Right ventricle myocardium inferior (tissue), 1 donor: ENCODE measurements at places on chromosomes 4 and X. TPM values are rescaled to one million over a fixed set of nuclear protein-coding genes. Genes with fewer than 3 reads are reported as not detected.
A peak's percentile ranks its signal among the peaks of the same experiment; 100 is the strongest.

Gene DDX53
- not detected for total RNA-seq

Gene CFAP97
- 11.3 TPM for total RNA-seq

Gene USP17L15
- not detected for total RNA-seq

Gene SYNPO2
- 206 TPM for total RNA-seq

Gene CT45A2
- not detected for total RNA-seq

Gene KIF4A
- total RNA-seq: 0.84 TPM

Gene MEPE
- not detected for total RNA-seq

Gene WDR17
- 0.43 TPM for total RNA-seq

Gene RNF150
- 56.1 TPM for total RNA-seq

GRCh38 chr4:8016527-8016926 lies 76.9 kb upstream of the AFAP1 start:
- peak; percentile 15 for DNase-seq

DNA sequence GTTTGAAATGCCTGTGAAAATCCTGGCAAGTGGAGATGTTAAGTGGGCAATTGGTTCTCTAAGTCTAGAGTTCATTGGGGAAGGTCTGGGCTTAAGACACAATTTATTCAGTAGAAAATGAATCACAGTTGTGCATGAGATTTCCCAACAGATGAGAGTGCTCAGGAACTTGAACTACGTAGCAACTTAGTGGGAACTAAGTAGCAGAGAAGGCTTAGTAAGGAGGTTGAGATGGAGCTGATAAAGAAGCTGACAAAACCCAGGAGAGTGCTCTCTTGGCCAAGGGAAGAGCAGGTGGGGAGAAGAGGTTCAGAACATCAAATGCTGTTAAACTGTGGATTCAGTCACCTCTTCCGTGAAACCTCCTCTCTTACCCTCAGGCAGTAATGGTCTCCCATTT lies 33.0 kb downstream of the AFF1 start:
- DNase-seq: no peak

- no peak for DNase-seq
Observed at GRCh38 chr4:26204249-26204825, 116.5 kb upstream of the RBPJ start.

GRCh38 chr4:30535255-30535654 lies 184.9 kb upstream of the PCDH7 start:
- no peak for DNase-seq

GRCh38 chr4:168723020-168723419 lies 226.2 kb downstream of the PALLD start:
- no peak for DNase-seq

DNA sequence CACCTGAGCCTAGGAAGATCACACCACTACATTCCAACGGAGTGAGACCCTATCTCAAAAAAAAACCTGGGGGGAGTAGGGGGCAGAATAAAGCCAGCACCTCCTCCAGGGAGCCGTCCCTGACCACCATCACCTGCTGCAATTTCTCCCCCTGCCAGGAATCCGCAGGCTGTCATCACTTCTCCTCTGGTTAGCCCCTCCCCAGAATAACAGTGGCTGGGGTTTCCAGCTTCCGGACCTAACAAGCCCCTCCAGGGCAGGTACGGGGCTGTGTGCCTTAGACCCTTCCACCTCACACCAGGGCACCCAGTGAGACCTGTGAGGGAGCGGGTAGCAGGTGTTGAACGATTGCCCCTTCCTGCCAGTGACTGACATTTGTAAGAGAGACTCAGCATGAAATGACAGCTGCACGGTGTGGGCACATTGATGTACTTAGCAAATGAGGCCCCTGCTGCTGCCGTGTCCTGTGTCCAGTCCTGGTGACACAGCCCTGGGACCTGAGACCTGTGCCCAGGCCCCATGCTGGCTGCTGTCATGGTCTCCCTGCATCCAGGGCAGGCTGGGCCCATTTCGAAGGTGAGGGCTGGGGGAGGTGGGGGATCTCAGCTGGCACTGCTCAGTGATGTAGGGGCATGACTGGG lies 6.7 kb upstream of the WFS1 start:
- no peak for DNase-seq

DNA sequence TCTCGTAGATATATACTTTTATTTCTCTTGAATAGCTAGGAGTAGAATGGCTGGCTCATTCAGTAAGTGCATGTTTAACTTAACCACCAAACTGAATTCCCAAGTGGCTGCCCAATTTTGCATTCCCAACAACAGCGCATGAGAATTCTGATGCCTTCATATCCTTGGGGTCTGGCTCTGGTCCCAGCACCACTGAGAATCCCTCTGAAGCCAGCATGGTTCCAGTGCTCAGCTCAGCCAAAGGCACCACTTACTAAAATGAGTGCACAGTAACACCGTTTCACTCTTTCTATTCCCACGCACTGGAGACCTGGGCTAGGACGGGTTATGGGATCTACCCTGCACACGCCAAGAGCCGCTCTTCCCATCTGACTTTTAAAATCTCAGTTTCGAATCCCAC lies 60.4 kb downstream of the CASP3 start:
- DNase-seq: no peak

DNA sequence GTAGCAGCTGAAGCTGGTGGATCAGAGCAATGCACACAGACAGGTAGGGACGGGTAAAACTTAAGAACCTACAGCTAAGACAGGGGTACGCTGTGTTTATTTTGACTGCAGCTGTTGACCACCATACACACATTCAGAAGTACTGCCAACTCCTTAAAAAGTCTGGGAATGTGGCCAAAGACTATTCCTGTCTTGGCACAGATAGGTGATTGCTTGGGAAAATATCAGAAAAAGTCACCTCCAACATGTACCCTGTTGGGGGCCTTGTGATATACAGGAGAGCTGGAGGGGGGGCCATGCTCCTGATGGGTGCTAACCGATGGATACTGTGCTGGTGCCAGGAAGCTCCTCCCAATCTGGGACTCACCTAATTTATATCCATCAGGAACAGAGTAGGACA lies 121.2 kb downstream of the VCX2 start:
- peak; percentile 32 for DNase-seq

DNA sequence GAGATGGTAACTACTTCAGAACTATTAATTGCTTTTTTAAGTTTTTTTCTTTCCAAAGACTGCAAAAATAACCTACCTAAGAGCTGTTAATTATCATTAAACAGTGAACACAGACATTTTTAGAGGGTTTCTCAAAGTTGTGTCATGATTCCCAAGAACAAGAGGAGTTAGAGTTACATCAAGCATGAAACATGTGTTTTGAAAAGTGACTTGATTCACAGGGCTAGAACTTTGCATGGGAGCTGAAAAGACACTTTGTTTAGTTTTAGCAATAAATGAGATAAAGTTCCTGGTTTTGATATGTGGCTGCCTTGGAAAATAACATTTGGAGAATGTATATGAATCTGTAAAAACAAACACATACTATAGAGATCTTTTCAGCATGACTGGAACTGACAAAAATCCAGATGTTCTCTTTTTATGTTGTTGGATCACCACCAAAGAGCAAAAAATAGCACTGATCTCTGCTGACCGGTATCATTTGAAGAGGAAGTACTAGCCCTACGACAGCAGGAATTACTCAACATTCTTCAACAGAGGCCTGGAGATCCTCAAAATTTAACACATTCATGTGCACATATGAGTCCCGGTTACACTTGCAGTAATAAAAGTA lies 173.0 kb upstream of the PCDH18 start:
- no peak for DNase-seq

- no peak for DNase-seq
Observed at GRCh38 chrX:84336646-84337045, 148.6 kb upstream of the RPS6KA6 start.

GRCh38 chrX:9847071-9847470 lies 60.8 kb downstream of the SHROOM2 start:
- no peak for DNase-seq

DNA sequence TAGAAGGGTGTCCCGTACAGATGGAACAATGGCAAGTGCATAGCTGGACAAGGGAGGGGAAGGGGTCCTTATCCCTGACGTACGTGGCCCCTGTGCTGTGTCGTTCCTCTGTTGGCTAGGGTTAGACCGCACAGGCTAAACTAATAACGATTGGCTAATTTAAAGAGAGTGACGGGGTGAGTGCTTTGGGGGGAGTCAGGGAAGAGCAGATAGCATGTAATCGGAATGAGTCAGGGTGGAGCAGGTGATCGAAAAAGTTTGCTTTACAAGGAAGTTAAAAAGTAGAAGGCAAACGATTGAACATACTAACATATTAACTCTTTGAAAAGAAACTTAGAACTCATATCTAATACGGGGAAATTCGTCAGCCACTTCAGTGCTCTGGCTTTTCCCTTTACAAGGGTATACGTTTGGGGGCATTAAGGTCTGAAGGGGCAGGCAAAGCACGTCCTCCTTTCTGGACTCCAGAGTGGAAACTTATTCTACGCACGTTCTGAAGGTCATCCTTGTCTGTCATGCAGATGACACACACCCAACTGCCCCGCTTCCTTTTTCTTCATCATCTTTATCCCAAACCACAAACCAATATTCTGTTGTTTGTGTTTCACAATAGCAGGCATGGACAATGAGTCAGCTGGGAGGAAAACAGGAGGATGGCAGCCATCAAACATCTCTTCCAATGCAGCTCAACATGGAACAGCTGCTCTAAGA lies 10.2 kb upstream of the CRLF2 start:
- no peak for DNase-seq

DNA sequence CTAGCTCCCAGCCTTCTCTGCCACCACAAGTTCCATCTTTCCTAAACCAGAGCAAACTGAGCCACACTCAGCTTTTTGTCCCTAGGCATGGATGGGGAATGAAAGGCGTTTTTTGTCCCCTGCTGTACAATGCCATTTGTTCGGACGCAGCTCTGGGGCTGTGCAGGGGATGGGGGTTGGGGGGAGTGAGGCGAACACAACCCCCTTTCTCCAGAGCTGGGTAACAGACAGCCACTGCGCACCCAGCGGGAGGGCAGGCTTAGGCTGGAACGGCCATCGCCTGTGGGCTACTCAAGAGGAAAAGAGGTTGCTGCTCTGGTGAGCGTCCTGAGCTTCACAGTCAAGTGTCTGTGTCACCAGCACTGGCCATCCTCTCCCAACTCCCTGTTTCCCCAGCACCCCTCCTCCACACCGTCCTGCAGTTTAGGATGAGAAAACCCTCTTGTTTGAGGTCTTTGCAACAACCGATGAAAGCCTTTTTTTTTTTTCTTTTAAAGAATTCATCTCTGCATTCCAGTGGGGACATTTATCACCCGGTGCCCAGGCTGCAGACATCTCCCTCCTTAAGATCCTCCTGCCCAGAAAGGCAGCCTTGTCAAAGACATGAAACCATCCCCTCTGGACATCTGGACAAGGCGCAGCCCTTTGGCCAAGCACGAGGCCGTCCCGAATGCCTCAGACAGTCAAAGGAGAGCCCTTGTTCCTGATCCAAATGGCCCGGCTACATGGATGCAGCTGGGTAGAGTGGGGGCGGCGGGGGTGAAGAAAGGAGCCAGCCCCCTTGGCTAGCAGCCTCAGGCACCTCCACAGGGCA lies 419.6 kb downstream of the BCOR start:
- DNase-seq: no peak

GRCh38 chr4:89363786-89364185 lies 56.2 kb upstream of the GPRIN3 start:
- DNase-seq: no peak

DNA sequence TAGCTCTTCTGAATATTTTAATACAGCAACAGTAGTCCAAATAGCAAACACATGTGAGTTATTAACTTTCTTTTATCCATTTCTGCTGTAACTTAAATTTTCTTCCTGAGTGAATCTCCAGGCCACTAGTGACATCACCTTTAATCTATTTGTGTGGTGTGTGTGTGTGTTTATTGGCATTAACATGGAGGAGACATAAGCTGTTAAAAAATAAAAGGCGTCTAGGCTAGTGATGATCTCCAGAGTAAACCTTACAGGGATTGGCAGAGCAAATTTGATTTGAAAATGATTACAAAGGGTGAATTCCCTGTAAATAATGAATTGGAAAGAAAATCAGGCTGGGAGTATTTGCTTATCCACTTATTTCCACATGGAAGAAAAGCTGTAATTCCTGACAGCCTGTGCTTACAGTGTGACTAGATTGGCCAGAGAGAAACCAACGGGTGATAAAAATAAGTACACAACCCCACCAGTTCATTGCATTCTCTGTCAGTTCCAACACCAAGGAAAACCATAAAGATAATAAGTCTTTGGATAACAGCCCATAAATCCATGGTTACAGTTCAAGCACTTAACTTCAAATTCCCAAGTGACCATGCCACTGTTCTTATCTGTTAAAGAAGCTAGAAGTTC lies 186.1 kb downstream of the ENOX2 start:
- no peak for DNase-seq

- DNase-seq: no peak
Observed at GRCh38 chrX:109952985-109953905, 49.7 kb upstream of the TMEM164 start.

DNA sequence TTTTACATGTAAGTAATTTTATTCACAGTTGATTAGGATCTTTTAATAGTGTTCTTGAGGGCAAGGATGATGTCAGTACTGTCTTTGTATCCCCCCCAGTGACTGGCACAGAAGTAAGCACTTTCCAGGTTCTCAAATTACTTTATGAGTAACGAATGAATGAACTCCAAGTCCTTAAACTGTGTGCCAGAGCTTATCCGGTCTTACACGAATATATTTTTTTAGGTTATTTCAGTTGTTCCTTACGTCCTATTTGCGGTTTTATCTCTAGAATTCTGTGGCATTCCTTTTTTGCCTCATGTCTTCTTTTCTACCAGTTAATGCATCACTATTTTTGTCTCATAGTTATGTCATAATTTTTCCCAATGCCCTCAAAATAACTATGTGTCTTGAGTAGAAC lies 106.9 kb upstream of the MID1IP1 start:
- no peak for DNase-seq

DNA sequence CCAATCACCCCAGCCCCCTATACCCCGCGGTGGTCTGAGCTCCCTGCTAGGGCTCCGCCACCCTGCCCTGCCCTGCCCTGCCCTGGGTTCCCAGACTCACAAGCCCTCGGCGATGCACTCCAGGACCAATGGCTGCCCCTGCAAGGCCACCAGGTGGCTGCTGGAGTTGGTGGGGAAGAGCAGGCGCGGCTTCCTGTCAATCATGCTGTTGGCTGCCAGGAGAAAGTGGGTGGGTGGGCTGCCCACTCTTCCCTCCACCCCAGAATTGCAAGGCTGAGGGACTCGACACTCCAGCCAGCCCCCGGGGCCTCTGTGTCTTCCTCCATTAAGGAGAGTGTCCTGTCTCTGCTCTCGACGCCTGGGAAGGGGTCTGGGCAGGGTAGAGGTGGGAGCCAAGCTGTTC lies 15.7 kb downstream of the L1CAM start:
- DNase-seq: no peak

- DNase-seq: no peak
Observed at GRCh38 chr4:167616476-167616875, 382.2 kb upstream of the SPOCK3 start.

- DNase-seq: no peak
Observed at GRCh38 chr4:137226221-137226620, 306.1 kb downstream of the PCDH18 start.

- no peak for DNase-seq
Observed at GRCh38 chr4:106753426-106753825, 282.7 kb downstream of the DKK2 start.
